ENCODE measurements at places on chromosomes 2 and 18. TPM values are rescaled to one million over a fixed set of nuclear protein-coding genes. Genes with fewer than 3 reads are reported as not detected.

DNA sequence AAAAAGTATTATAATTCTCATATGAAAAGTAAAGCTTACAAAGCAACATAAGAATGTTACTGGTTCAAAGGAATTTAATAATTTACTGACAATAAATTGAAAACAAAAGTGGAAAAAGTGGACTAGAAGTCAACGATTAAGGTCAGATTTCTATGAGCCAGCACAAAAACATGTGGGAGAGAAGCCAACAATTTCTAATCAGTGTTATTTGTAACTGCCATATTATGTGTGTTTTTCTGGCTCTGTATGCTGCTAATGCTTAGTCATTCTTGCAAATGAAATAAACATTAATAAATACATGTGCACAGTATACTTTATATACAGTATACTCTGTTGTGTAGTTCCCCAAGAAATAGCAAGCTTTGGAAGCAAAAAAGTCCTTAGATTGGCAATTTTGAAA, 301.3 kb upstream of the RGPD4 start:
- H3K36me3 ChIP-seq: no peaks in the 10 kb centered on the region
- no peak for DNase-seq
- H3K27ac ChIP-seq: no peak overlapping the region

DNA sequence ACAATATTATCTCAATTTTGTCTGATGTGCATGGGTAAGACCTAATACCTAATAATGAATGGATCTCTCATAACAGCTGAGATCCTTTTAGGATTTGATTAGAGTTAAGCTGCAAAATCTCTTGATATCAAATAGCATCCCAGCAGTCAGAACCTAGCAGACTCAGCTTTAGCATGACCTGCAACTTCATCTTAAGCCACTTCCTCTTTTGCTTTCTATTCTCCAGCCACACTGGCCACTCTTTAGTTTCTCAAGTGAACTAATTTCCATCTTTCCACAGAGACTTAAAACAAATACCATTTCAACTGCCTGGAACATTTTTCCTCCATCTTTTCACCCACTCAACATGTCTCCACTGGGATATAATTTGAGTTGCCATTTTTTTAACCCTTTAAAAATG, 1251.6 kb upstream of the ZEB2 start:
- no peaks in the 10 kb centered on the region for H3K36me3 ChIP-seq
- H3K27ac ChIP-seq: no peak overlapping the region
- H3K4me1 ChIP-seq: no peaks in the 10 kb centered on the region
- H3K27me3 ChIP-seq: no peaks in the 10 kb centered on the region

- H3K4me1 ChIP-seq: no peaks in the 10 kb centered on the region
- no peaks in the 10 kb centered on the region for H3K27me3 ChIP-seq
- no peak for DNase-seq
Measured at GRCh38 chr18:49768051-49768391, 45.3 kb downstream of the ACAA2 start.

DNA sequence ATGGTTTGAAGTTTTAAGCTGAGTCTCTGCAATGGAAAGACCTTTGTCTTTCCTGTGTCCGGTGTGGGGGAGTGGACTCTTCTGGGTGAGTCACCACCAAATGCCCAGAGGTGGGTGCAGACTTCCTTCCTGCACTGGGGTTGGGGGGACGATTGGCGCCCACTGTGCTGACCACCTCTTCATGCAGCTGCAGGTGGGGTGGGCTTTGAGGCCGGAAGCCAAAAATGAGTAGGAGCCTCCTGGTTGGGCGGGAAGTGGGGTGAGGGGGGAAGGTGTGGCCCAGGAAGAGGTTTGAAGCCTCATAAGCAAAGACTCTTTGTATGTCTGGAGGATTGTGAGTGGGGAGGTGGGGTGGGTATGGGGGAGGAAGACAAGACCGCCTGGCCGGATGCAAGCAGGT, 27.6 kb downstream of the PAX8 start:
- H3K27me3 ChIP-seq: no peaks in the 10 kb centered on the region
- DNase-seq: no peak
- H3K4me1 ChIP-seq: peaks cover 7% of the 10 kb centered on the region

DNA sequence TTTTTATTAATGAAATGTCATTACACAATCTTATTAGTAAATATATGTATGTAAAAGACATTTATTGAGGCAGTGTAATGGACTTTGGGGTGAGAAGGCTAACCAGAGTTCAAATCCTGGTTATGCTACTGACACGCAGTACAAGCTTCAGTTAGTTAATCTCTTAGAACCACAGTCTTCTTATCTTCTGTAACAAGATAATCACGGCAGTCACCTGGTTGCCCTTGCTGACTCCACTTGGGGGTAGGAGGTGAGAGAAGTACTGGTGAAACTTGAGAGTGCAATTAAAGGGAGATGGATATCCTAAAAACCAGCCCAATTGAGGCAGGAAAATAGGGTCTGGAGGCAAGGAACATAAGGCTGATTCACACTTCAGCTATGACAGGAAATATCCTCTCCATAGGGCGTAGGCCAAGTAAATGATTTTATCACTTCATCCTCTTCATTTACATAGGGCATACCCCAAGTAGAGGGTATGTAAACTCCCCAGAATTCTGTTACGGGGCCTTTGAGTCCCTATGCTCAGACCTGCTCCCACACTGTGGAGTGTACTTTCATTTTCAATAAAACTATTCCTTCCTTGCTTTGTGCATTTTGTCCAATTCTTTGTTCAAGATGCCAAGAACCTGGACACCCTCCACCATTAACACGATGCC, 21.3 kb downstream of the SKA1 start:
- no peak overlapping the region for H3K4me3 ChIP-seq
- H3K27me3 ChIP-seq: peaks cover 6% of the 10 kb centered on the region
- DNase-seq: no peak
- H3K27ac ChIP-seq: no peak overlapping the region

The TBR1 gene
- total RNA-seq: not detected

The ABCG8 gene
- not detected for total RNA-seq

GRCh38 chr2:219362072-219362471, 25.6 kb downstream of the DNPEP start:
- H3K27me3 ChIP-seq: peaks cover 27% of the 10 kb centered on the region
- no peaks in the 10 kb centered on the region for H3K36me3 ChIP-seq
- no peak overlapping the region for H3K27ac ChIP-seq
- H3K4me3 ChIP-seq: no peak overlapping the region
- peaks cover 10% of the 10 kb centered on the region for H3K4me1 ChIP-seq

DNA sequence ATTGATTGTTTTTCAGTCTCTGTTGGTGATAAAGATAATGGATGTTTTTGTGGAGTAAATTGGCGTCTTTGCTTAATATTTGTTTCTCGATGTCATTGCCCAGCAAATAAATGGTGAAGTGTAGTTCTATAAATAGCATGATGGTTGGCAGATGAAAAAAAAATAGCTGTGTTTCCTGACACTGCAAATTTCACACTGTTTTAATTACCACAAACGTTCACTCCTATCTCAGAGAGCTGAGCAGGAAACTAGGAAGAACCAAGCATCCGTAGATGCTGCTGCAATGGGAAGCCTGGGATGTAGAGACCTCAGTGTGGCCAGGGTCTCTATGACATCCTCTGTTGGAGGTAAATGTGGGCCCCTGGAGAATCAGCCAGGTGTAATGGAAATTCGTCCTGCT, 183.2 kb downstream of the CYRIA start:
- no peak for DNase-seq
- H3K27me3 ChIP-seq: no peaks in the 10 kb centered on the region
- H3K36me3 ChIP-seq: no peaks in the 10 kb centered on the region
- no peak overlapping the region for H3K27ac ChIP-seq
- no peaks in the 10 kb centered on the region for H3K4me1 ChIP-seq

The ATP6V1B1 gene
- 2.2 TPM for total RNA-seq

Data from lower lobe of right lung (tissue), 2 donors.